ENCODE measurements at places on chromosomes 5 and 9.
A peak's percentile ranks its signal among the peaks of the same experiment; 100 is the strongest.

GRCh38 chr5:66987949-66988838, 208.4 kb downstream of the CD180 start:
- peak; percentile 18 for DNase-seq

DNA sequence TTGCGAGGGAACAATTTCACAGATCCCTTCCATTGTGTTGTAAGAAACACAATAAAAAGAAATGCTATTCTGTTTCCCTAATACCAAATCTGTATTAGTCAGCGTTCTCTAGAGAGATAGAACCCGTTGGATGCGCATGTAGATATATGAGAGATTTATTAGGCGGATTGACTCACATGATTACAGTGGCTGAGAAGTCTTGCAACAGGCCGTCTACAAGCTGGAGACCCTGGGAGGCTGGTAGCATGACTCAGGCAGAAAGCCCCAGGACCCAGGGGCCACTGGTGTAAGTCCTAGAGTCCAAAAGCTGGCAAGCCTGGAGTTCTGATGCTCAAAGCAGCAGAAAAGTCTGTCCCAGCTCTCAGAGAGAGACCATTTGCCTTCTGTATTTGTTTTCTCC, 18.4 kb upstream of the IL17B start:
- no peak for DNase-seq

GRCh38 chr9:82154573-82154972, 166.0 kb downstream of the SPATA31D1 start:
- no peak for DNase-seq

DNA sequence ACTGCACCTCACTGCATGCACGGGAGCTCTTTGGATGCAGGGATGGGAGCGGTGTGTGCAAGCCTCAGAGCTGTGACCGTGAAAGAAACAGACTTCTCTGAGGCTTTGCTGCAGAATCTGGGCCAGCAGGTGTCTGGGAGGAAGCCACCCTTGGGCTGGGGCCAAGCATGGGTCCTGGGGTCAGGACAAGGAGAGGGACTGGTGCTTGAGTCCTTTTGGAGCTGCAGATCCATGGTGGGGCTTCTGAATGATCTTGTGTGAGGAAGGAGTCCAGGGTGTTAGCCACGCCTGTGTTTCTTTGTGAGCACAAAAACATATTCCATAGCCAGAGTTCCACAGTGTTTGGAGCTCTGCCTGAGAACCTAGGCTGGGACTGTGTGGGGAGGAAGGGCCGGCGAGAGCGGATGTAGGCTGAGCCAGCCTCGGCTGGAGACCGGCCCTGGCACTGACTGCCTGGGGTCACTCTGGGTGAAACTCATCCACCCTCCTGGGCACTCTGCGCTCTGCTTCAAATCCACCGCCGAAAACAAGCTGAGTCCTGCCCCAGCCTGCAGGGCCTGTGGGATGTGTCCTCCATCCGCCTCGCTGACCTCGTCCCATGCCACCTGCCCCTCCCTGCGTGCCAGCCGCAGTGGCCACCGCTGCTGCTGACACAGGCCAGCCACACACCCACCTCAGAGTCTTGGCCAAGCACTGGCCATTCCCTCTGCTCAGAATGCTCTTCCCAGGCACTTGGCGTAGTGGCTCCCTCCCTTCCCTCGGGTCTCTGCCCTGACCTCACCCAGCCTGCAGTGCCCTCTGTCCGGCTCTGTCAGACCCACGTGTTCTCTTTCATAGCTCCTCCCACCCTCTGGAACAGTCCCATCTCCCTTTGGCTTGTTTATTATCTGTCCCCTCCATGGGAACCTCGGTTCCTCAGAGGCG, 26.7 kb downstream of the ERGIC1 start:
- no peak for DNase-seq

GRCh38 chr5:43772764-43773477, 169.9 kb downstream of the NNT start:
- DNase-seq: no peak

- DNase-seq: no peak
These were observed 3.6 kb downstream of the RXRA start for GRCh38 chr9:134329886-134330285.

GRCh38 chr9:120353506-120353905, 226.5 kb downstream of the CDK5RAP2 start:
- no peak for DNase-seq

DNA sequence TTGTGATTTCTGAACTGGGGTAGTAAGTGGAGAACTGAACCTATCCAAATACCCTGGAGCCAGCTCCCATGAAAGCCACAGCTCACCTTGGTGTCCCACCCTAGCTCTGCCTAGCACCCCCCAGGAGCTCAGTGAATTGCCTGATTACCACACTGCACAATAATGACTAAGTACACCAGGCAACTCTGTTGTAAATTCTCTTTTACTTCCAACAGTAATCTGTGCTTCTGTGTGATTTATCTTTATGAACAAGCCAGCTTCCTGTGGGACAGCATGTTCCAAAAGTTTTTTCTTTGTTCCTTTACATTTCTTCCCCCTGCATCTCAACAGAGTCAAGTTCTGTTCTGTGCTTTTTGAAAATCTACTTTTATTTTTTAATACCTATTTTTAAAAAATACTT, 22.1 kb upstream of the GRPEL2 start:
- no peak for DNase-seq

GRCh38 chr9:134558124-134558905, 83.3 kb upstream of the COL5A1 start:
- no peak for DNase-seq

- DNase-seq: no peak
These were observed 20.3 kb upstream of the SERINC5 start for GRCh38 chr5:80276186-80276585.

- DNase-seq: no peak
These were observed 230.3 kb upstream of the ZNF462 start for GRCh38 chr9:106632621-106633020.

GRCh38 chr5:137332296-137332695, 166.8 kb downstream of the SPOCK1 start:
- DNase-seq: no peak

GRCh38 chr5:51821697-51822096, 438.4 kb downstream of the ISL1 start:
- DNase-seq: no peak

DNA sequence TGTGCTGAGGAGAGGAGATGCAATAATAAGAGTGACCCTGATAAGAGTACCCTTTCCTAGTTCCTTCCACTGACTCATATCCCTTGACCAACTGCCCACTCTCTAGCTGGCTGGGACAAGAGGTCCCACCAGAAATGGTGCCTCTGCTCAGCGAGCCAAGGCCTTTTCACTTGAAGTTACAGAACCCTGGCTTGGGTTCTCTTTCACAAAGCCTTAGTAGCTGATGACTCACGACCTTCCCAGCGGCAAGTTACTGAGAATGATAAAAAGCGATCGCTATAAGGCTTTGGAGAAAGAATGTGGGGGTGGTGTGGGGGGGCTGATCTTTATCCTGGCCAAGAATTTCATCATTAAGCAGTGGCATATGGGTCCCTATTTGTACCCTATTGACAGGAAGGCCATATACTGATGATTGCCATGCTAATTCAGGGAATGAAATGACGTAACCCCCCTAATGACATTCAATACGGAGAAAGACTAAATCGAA, 90.3 kb downstream of the FBXO38 start:
- DNase-seq: no peak

DNA sequence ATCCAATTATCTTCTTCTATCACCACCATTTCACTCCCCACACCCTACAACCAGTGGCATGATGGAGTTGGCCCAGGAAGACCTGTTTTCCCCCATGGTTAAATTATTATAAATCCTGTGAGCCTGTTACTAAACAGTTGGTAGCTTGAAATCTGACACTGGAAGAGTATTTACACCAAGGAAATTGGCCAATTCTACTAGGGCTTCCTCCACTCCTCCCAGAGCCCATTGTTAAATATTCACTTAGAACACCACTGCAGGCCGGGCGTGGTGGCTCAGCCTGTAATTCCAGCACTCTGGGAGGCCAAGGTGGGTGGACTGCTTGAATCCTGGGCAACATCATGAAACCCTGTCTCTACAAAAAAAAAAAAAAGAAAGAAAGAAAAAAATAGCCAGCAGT, 32.4 kb upstream of the CKS2 start:
- no peak for DNase-seq

DNA sequence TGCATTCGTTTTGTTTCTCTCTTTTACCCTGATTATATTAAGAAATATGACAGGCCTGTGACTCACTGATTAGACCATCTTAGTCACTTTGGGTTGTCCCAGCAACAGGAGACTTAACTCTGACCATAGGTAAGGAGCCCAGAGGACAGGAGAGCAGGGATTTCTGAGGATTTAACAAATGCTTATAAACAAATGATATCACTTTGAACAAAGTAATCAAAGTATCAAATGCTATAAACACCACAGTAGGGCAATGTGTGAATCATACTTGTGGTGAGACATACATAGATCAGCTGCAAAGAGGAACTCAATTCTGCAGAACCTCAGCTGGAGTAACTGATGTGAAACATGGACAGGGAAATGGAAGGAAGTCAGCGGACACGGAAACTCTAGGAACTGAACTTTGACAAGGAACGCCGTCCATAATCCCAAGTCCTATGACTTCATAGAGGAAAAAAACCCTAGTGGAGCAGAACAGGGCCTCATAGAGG, 190.6 kb upstream of the MSX2 start:
- no peak for DNase-seq

GRCh38 chr9:4119778-4120554, 179.9 kb downstream of the GLIS3 start:
- DNase-seq: no peak

- no peak for DNase-seq
These were observed 41.4 kb downstream of the DAB2IP start for GRCh38 chr9:121692606-121693387.

DNA sequence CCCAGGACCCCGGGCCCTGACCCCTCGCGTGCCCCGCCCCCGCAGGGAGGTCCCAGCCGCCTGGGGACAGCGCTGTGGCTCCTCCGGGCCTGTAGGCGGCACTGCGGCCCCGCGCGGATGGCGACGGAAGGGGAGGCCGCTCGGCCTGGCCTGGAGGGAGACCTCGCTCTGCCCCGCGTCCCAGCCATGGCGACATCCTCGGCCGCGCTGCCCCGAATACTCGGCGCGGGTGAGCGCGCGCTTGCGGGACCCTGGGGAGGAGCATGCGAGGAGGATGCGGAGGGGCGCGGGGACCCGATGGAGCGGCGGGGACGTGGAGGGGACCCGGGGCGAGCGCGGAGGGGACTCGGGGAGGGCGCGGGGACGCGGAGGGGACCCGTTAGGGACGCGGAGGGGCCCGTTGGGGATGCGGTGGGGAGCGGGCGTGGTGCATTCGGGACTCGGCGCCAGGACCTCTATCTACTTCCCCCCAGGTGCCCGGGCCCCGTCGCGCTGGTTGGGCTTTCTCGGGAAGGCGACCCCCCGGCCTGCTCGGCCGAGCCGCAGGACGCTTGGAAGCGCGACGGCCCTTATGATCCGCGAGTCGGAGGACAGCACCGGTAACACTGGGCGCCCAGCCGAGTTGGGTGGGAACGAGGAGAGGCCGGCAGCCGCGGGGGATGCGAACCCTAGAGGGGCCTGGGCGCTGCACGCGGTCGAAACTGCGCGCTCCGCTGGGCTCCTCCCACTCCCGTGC, at the start of gene MRPS2:
TSS of gene MRPS2 (plus strand) at position 158 of the 736 bp plus-strand sequence. CDS start at position 187, 29 bp downstream.
- peak; percentile 83 for DNase-seq

- no peak for DNase-seq
These were observed 107.3 kb upstream of the TBC1D2 start for GRCh38 chr9:98362624-98363252.

GRCh38 chr5:103669615-103670014, 107.0 kb upstream of the NUDT12 start:
- DNase-seq: no peak

DNA sequence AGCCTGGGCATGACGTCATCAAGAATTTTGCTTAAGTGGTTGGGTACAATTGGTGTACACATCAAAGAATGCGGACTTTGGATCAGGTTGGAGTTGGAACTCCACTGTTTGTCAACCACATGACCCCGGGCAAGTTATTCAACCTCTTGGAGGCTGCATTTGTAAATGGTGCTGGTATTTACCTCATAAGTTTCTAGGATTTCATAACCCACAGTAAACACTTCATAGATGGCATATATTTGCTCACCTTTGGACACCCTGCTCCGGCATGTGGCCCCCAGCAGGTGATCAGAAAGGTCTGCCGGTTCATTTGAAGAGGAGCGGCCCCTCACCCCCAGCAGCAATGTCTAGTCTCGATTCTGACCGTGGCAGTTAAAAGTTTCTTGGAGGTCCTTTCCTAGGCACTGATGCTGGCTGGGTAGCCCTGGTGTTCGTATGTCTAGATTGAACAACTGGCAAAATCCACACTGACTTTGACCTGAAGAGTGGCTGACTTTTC, 60.6 kb downstream of the IL6ST start:
- no peak for DNase-seq

- DNase-seq: no peak
These were observed 62.1 kb downstream of the DCP2 start for GRCh38 chr5:113038714-113039113.

DNA sequence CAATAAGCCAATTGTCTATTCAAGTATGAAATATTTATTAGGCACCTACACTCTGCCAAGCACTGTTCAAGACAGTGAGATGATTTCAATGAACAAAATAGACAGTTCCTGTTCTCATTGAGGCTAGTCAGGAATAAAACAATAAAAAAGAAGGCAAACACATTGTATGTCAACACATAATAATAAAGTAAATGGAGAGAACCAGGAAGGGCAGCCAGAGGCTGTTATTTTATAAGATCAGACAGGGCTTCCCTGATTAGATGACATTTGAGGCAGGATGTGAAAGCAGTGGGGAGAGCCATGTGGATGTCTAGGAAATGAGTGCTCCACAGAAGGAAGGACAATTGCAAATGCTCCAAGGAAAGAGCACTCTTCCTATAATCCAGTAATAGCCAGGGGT, 2371.1 kb downstream of the MAT2B start:
- DNase-seq: no peak

DNA sequence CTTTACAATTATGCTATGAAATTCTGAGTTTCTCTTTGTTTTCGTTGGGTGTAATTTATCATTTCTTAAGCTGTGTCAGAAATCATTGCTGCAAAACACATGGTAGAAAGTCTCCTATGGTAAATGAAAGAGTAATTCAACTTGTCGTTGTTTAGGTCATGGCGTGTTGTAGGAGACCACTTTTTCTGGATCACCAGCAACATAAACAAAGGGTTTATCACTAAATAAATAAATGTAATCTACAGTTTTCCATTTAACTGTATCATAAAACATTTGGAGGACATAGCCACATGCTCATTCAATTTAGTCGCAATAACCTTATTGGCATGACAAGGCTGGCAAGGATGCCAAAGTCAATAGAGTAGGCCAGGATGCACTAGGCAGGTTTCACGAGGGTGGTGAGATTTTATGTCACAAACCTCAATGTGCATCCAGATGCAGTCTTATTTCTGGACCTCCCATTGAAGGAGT, 154.4 kb upstream of the ERCC6L2 start:
- no peak for DNase-seq

- no peak for DNase-seq
These were observed 31.0 kb downstream of the SLC9A3 start for GRCh38 chr5:493119-493701.

- DNase-seq: no peak
These were observed 108.5 kb downstream of the MACIR start for GRCh38 chr5:103366918-103367549.
